ENCODE measurements at places on chromosomes 5 and 9.

- DNase-seq: peak; percentile 93
Observed at GRCh38 chr5:43019614-43020398, 20.3 kb downstream of the ANXA2R start.

- DNase-seq: no peak
Observed at GRCh38 chr9:103731541-103731940, 362.6 kb upstream of the SMC2 start.

DNA sequence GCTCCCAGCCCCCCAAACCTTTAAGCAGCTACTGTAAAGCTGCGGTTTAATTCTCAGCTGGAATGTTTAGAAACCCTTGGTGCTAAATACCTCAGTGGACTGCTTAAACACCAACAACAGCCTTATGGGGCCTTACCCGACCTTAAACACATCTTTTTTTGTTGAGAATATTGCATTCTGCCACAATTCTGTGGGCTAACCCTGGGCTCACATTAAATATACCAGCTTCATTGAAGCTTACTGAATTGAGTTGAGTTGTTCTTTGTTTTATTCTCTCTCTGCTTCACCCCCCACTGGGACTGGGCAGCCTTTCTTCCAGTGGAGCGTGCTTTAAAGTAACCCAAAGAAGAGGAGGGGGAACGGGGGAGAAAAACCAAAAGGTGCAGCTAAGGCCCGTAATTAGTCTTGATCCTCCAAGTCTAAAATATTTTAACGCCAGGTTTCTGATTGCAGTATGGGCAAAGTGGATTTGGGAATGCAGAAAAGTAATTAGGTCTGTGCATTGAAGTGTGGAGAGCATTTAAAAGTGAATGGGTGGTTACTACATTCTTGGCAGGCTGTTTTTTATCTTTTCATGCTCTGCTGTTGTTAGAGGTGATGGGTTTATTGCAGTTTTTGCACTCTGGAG lies 281.2 kb downstream of the NR2F1-AS1 start:
- peak; percentile 38 for DNase-seq

- DNase-seq: no peak
Observed at GRCh38 chr5:172095368-172096206, 89.1 kb upstream of the FBXW11 start.

DNA sequence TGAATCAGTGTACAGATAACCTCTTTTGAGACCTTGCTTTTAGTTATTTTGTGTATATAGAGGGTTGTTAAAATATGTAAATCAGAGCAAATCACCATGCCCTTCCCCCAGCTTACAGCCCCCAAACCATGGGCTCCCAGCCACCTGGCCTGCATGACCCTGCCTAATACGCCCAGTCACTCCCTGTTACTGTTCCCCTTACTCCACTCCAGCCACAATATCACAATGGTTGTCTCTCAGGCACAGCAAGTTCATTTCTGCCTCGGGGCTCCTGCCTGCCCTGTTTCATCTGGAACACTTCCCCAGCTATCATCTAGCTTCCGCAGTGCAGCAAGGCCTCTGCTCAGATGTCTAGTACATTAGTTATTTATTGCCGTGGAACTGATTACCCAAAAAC lies 5.0 kb upstream of the CARD19 start:
- DNase-seq: no peak

- DNase-seq: no peak
Observed at GRCh38 chr9:21428235-21428634, 12.0 kb upstream of the IFNA1 start.

GRCh38 chr9:108083796-108084352 lies 594.3 kb upstream of the KLF4 start:
- DNase-seq: no peak

Data from NCI-H1105 treated with DMSO at 0.1 percent for 48 hours (cell line).